ENCODE measurements at places on chromosomes 3 and 15.

GRCh38 chr15:39453620-39454019, 127.3 kb upstream of the THBS1 start:
- no peak for DNase-seq

GRCh38 chr3:37526511-37526910, 335.2 kb upstream of the CTDSPL start:
- DNase-seq, result no peak

- DNase-seq, result no peak
These were observed 233.5 kb upstream of the WNT5A start for GRCh38 chr3:55720614-55721013.

DNA sequence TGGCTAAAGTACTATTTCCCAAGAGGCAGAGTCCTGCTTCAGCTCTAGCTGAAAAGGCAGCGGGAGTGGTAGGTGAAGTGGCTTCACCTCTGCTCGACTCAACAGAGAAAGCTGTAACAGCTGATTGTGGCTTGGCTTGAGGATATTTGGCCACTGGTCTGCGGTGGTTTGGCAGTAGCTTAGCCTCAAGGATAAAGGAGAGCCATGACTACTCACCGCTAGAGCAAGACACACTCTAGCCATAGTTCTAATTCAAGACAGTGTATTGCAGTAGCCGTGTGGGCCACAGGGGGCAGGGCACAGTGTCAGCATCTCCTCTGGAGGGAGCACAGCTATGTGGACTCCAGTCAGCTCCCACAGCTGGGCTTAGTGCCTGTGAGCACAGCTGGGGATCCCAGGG, 23.5 kb downstream of the TPRG1 start:
- no peak for DNase-seq

GRCh38 chr3:10023587-10024310, 2.5 kb upstream of the FANCD2 start:
- DNase-seq, result no peak

DNA sequence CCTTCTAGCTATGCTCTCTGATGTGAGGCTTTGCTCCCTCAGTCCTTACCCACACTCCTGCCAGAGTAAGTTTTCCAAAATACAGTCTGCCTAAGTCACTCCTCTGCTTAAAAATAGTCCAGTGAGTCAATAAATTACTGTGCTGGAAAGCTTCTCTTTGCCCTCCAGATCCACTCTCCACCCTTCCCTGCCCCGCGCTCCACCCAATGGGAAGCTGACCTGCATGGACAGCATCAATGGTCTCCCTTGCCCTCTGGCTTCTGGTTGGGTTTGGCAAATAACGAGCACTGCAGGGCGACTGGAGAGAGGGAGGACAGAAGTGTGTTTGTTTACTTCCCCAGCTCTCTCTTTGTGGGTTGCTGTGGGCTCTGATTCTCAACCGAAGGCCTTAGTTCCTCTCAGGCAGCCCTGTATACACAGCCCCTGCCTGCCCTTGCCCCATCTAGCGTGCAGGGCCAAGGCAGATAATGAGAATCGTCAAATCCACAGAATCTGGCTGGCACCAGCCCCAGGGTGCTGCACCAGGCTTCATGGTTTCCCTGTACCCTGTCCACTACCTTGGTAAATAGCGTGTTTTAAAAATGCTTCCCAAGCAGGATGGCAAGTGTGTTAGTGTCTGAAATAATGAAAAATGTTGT, 110.4 kb downstream of the ADAMTSL3 start:
- DNase-seq, result no peak

DNA sequence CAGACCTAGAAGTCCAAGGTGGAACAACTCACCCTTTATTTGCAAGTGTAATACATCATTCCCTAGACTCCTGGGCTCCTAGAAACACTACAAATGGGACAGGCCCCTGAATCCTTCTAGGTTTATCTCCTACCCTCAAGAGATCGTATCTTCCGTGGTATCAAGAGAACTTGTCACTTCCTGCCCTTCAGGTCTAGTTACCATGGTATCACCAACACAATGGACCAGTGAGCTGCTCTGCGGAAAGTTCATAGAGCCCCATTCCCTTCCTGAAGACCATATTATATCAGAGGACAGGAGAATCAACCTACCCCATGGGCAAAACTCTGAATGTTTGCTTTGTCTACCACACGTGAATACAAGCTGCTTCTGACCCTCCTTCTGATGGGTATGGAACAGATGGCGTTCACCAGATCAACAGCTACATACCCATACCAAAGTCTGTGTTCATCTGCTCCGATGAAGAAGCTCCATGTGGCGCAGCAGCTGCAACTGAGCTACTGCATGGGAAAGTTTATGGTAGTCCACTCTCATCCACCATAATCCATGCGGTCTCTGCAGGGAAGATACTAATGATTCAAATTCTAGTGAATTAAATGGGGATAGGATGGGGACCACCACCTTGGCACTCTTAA, 84.6 kb upstream of the KLF13 start:
- DNase-seq, result no peak

GRCh38 chr3:15502616-15503015, 18.9 kb downstream of the COLQ start:
- DNase-seq, result no peak

GRCh38 chr3:159711560-159712333, 276.9 kb upstream of the IL12A start:
- peak; percentile 59 for DNase-seq

GRCh38 chr3:126098391-126098858, 14.5 kb upstream of the SLC41A3 start:
- no peak for DNase-seq

DNA sequence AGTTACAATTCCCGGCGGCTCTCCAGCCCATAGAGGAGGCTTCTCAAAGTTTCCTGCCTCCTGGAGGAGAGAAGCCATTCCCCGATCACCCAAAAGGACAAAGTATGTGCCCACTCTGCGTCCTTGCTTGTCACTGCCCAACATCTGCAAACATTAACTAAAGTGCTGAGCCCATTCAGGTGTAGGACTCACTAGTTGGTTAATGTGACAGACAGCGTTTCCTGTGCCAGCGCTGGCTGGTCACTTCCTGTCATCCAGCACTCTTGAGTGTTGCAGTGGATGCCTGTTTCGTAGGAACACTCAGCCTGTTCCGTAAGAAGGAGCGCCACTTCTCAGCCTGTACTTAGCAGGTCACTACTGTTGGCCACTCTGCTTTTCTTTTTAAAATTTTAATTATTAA, 100.3 kb downstream of the APBA2 start:
- no peak for DNase-seq

DNA sequence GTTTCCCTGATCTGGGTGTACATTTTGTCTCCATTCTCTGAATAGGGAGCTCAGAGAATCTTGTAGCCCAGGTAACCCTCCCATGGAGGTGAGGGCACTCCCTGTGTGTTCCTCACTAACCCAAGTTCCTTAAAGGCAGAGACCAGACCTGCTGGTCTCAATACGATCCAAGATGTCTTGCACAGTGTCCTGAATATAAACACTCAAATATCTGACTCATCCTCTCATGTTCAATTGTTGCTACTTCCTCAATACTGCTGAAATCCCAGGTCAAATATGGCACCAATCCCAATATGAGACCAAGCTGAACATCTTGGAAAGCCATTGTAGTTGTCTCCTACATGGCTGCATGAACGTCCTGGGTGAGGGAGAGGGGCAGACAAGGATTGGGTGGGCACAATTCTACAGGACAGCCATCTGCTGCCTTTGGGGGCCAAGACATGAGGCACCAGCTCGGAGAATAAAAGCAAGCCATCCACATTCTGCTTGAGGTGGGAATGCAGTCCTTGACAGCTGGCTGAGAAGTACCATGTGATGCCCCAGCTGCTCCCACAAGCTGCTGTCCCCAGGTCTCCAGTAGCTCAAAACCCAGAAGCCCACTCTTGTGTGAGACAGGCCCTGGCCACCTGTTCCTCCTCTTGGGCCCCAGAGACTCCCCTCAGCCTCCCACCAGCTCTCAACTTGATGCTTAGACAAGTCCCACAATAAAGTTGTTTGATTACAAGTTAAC, 18.2 kb downstream of the TBC1D2B start:
- no peak for DNase-seq

DNA sequence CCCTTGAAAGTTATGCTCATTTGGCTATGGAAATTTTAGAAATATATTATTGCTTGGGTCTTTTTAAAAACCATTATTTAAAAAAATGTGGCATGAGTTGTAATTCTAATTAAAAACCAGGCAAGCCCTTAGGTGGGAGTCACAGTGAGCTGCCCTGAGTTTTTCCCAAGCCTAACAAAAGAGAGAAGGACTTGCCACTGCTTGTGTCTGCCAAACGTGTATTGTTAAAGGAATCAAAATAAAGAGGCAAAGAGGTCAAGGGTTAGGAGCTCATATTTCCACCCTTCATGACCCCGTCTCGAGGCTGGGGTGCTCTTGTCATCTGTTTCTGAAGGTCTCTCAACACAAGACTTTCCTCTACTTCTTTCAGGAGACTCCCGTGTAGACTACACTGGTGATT, 321.1 kb downstream of the ZIC1 start:
- no peak for DNase-seq

- no peak for DNase-seq
These were observed 37.1 kb upstream of the ATP2B2 start for GRCh38 chr3:10542518-10542917.

Measured in H54 (cell line).